ENCODE measurements at places on chromosomes 4 and X. TPM values are rescaled to one million over a fixed set of nuclear protein-coding genes. Genes with fewer than 3 reads are reported as not detected.

- no peak for DNase-seq
These were observed 19.8 kb downstream of the MAOB start for GRCh38 chrX:43862434-43862833.

GRCh38 chr4:139484783-139485311 lies 30.9 kb downstream of the RAB33B start:
- no peak for DNase-seq

GRCh38 chr4:84966382-84967242 lies at the start of gene WDFY3:
Gene WDFY3, minus strand, starts transcription at chr4:84966690. Its CDS starts 106,099 bp downstream, at chr4:84860591.
- no peak for DNase-seq

- DNase-seq, result no peak
These were observed 348.6 kb downstream of the CXXC4 start for GRCh38 chr4:104146048-104146447.

EXOC1L gene
- not detected for total RNA-seq

SLC7A11 gene
- 1.3 TPM for total RNA-seq

MID1 gene
- 0.11 TPM for total RNA-seq

DMP1 gene
- not detected for total RNA-seq

PAGE5 gene
- 0.85 TPM for total RNA-seq
